Activated CD8-positive, alpha-beta T cell treated with anti-CD3 and anti-CD28 coated beads, Interleukin-2, amount 10 ng/mL, durations not matched to agents 7 days and 5 days (primary cell): ENCODE measurements at places on chromosomes 4 and X. TPM values are rescaled to one million over a fixed set of nuclear protein-coding genes. Genes with fewer than 3 reads are reported as not detected.

GRCh38 chrX:131067846-131068745 lies 9.9 kb downstream of the ARHGAP36 start:
- H3K4me1 ChIP-seq = no peaks in the 10 kb centered on the region
- H3K4me3 ChIP-seq = no peak overlapping the region
- H3K27ac ChIP-seq = no peak overlapping the region
- DNase-seq = no peak

- no peaks in the 10 kb centered on the region for H3K36me3 ChIP-seq
- no peak overlapping the region for H3K27ac ChIP-seq
- DNase-seq = no peak
Measured at GRCh38 chr4:152747444-152747843, 32.1 kb downstream of the TIGD4 start.

GRCh38 chr4:168293386-168293975 lies 25.1 kb downstream of the DDX60 start:
- H3K4me1 ChIP-seq = peaks cover 17% of the 10 kb centered on the region
- peaks cover 72% of the 10 kb centered on the region for H3K36me3 ChIP-seq
- no peak overlapping the region for H3K4me3 ChIP-seq
- no peaks in the 10 kb centered on the region for H3K27me3 ChIP-seq
- no peak for DNase-seq
- H3K27ac ChIP-seq = no peak overlapping the region

The MID2 gene
- total RNA-seq = 1.8 TPM

The MAP3K15 gene
- total RNA-seq = 0.31 TPM

The KLHL13 gene
- not detected for total RNA-seq
